HT-29 (cell line): ENCODE measurements at places on chromosomes 2 and 18.

DNA sequence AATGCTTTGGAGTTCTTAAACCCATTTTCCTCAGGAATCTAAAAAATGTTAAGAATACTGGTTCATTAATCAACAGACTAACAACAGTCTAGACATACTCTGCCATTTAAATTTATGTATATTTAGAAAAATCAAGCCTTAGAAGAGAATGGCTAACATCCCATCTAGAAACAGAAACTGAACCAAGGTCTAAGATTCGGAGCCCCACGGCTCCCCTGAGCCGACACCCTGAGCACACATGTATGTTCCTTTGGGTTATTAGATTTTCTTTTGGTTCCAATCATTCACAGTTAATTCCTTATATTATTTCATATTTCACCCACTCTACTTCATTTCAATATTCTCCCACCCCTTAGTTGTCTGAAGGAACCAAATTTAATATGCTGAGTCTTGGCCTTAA is 94.8 kb upstream of the HNRNPA3 start:
- DNase-seq = no peak

GRCh38 chr2:11537951-11538350 is 4.1 kb downstream of the GREB1 start:
- DNase-seq = no peak

GRCh38 chr2:8438996-8439395 is 242.9 kb upstream of the ID2 start:
- DNase-seq = no peak

GRCh38 chr2:127909019-127909418 is 23.3 kb upstream of the AMMECR1L start:
- DNase-seq = peak; percentile 49

DNA sequence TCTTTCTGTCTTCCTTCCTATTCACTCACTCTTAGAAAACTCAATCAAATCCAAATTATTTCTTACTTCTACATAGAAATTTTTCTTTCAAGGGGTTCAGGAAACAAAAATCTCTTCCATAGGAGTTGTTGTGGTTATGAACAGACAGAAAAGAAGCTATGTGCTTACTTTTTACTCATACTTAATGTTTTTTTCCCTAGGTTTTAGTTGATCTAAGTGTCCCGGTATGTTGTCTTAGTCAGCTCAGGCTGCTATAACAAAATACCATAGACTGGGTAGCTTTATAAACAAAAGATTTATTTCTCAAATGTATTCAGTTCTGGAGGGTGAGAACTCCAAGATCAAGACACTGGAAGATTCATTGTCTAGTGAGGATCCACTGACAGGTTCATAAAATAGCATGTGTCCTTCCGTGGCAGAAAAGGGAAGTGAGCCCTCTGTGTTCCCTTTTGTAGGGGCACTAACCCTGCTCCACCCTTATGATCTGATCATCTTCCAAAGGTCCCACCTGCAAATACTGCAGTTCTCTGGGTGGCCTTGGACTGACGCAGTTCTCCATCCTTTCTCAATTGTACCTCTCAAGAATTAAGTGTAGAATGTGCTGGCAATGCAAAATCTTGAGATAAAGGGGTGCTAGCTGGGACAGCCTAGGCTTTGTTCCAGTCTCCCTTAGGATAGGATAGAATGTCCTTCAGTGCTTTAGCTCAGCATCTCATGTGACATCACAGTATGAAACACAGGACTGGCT is 14.4 kb upstream of the VRK2 start:
- DNase-seq = no peak

DNA sequence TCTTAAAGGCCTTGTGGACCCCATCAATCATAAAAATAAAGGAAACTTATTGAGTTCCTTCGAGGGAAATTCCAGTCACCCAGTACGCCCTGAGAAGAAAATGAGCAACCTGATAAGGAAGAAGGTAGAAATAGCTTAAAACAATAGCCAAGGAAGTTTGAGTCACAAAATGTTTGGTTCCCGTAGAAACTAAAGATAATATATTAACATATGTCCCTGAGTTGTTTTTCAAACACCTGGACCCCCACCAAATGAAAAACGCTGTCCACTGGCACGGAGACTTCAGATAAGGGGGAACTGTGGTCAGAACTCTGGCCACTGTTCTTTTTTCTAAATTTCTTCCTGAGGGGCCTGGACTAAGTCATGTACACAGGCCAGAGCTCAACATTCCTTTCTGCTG is 669.1 kb downstream of the ADCYAP1 start:
- DNase-seq = no peak

DNA sequence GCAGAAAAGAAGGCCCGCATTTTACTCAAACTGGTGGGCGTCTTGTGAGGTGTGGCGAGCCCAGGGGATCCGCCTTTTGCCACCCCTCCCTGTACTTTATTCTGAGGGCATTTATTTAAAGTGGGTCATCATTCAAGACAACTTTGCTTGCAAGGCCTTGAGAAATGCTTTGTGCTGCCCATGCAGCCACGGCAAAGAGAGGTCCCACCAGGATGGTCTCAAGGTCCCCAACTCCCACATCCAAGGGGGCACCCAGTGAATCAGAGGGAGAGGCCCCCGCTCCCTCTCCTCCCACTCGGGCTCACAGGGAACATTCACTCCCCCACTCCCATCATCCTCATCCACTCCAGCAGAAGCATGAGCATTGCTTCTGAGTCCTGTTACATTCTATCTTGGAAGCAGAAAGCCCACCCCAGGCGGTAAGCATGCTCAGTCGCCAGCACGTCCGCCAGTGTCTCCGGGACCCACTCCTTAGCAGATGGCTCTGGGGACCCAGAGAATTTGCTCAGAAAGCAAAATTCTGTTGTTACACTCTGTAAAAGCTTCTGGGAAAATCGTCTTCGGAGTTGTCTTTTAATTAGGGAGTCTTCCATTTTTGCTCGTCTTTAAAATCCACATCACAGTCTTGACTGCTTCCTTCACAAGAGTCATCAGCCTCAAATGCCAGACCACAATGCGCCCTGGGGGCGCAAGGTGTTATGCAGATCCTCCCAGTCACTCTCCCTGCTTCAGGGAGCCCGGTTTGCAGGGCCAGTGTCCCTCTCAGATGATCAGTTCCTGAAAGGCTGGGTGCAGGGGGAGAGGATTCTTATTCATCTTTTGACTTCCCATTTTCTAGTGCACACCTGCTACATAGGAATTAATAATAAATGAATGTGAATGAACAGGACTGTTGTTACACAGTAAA is 99.4 kb upstream of the NCK2 start:
- no peak for DNase-seq

DNA sequence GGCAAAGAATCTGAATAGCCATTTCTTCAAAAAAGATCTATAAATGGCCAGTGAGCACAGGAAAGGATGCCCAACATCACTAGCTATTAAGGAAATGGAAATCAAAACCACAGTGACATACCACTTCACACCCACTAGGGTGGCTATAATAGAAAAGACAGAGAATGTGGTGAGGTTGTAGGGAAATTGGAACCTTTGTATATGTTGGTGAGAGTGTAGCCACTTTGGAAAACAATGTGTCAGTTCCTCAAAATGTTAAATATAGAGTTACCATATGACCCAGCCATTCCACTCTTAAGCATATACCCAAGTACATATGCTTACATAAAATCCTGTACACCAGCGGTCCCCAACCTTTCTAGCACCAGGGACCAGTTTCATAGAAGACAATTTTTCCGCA is 152.8 kb downstream of the SMAD2 start:
- DNase-seq = no peak

DNA sequence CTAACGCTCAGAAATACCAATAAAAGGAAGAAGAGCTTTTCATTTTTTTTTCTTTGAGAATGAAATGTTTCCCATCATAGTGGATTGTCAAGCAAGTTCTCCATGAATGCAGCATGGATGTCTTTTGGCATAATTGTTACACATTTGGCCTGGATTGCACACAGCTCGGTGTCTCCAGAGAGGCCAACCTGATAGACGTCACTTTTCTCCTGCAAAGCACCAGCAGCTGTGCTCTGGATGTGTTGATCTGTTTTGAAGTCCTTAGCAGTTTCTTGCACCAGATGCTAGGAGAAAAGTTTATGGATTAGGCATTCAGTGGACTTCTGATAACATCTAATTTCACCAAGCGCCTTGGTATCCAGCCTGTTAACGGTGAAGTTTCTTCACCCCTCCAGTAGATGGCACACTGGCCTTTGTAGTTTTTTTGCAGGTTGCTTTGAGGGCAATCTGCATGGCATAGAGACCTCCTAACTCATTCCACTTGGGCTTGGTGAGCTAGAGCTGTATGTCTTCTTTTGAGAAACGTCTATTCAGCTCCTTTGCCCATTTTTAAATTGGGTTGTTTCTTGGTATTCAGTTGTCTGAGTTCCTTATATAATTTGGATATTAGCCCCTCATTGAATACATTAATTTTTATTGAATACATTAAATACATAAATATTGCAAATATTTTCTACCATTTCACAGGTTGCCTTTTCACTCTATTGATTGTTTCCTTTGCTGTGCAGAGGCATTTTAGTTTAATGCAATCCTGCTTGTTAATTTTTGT is 59.7 kb downstream of the PTH2R start:
- DNase-seq = peak; percentile 87

DNA sequence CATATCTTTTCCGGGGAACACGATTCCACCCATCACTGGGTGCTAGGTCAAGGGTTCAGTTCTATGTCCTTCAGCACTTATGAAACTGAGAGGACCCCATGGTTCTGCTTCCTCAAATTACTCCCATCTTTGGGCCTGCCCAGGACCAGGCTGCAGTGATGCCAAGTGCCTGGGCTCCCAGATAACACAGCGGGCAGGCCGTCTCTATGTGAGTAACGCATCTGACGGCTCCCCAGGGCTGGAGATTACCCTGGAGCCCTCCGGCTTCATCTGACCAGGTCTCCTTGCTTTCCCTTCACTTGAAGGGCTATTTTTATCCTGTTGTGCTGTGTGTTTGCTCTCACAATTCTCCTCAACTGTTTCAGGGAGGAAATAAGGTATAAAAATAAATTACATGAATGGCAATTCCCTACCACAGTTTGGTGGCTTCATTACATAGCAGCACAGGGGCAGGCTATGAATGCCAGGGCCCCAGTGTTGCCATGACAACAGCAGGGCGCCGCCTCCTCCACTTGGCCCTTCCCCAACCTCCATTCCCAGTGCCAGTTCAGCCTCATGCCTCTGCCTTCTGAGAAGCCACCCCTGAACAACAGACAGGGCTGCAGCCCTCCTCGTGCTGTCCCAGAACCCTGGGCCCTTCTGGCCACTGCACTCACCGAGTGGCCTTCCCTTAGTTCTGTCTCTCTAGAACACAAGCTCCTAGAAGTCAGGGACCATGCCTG is 25.4 kb upstream of the TMEM131 start:
- no peak for DNase-seq

- DNase-seq = no peak
Observed at GRCh38 chr18:58565021-58565420, 63.9 kb downstream of the ALPK2 start.

GRCh38 chr2:49240608-49241007 is 86.3 kb upstream of the FSHR start:
- peak; percentile 16 for DNase-seq

DNA sequence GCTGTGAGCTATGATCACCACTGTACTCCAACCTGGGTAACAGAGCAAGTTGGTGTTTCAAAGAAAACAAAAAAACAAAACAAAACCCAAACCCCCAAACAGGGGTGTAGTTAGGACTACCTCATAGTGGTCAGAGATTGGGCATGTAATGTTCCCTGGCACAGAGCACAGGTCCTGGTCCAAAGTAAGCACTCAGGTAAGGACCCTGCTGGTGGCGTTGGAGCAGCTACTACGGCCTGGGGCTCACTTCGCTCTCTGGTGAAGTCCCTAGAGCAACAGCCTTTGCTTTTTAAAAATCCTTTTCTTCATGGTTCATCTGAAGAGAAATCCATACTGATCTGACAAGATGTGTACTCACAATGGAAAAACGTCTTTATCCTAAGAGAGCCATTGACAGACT is 130.4 kb downstream of the ZNF236 start:
- DNase-seq = no peak
